NCI-H2081 (cell line): ENCODE measurements at places on chromosomes 12 and 14.

- no peak for DNase-seq
Observed at GRCh38 chr12:48194799-48195201, 8.3 kb downstream of the OR10AD1 start.

DNA sequence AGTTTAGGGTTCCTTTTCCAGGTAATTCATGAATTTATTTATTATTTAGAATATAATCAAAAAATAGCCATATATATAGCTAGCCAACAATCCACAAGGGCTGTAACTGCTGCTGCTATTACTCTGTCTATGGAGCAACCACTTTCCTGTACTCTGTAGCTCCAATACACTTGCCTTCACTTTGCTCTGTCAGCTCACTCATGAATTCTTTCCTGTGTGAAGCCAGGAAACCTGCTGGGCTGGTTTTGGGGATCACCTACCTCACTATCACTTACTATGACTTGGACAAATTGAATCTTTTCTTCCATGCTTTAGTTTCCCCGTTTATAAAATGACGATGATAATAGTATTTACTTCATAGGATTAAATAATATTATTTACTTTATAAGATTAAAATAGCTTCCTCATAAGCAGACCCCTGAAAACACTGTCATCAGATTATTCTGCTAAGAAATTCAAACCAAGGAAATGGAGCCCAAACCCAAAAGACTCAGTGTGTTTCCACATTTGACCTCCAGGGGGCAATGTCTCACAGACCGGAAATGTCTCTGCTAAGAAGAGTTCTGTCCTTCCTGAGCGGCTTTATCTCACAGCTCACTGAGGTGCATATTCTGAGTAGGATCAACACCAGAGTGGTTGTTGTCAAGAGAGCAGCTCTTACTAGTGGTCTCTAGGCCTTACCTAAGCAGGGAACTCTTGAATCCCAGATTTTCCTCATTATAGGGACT is 457.1 kb downstream of the DAD1 start:
- DNase-seq = peak; percentile 1

DNA sequence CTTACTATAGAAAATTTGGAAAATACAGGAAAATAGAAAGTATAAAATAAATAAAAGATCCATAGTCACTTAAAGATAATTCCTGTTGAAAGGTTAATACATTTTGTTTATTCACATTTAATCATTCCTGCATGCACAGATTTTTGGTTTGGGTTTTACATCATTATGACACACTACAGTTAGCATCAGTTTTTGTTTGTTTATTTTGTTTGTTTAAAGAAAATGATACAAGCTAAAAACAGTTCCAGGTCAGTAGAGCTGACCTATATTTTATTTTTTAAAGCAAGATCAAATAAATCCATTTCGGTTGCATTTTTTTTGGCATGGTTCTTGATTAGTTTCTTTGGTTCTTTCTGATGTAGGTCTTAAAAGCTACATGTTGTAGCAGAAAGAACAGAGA is 68.8 kb upstream of the CCDC91 start:
- no peak for DNase-seq

DNA sequence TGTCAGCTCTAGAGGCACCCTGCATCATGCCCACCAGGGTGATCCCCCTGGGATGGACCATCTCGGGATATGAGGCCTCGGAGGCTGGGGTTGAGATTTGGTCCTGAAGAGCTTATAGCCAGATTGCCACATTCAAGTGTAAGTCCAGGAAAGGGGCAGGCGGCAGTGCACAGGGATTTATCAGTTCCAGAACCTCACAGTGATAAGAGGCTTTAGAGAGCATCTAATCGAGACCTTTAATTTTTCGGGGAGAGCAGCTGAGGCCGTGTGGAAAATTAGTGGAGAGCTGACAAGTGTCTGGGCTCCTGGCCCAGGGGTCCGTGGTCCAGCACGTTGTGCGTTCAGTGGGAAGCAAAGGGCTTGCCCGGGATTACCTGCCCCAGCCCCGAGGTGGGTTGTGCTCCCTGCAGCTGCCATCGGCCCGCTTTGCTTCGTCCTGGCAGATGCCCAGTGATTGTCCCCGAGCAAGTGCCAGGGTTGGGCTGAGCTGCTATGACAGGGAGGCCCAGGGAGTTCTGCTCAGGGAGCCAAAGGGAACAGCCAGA is 52.1 kb downstream of the C14orf132 start:
- no peak for DNase-seq

DNA sequence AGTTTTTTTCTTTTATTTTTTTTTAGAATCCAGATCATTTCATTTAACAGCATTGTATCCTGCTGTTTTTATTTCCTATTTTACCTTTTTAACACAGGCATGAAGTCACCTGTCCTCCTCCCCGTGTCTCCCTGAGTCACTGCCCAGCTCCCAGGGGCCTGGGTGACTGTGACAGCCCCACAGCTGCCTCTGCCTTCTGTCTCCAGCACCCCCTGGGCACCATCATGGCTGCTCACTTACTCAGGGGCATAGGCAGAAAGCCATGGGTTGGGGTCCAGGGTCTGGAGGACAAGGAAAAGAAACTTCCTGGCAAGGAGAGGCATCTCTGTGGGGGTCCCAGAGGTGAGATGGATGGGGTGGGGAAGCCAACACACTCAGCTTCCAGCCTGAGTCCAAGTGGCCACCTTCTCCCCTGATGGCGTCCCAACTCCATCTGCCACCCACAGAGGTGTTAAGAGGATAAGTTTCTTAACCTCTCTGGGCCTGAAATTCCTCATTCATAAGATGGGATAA is 25.3 kb downstream of the TMEM63C start:
- DNase-seq = peak; percentile 11

DNA sequence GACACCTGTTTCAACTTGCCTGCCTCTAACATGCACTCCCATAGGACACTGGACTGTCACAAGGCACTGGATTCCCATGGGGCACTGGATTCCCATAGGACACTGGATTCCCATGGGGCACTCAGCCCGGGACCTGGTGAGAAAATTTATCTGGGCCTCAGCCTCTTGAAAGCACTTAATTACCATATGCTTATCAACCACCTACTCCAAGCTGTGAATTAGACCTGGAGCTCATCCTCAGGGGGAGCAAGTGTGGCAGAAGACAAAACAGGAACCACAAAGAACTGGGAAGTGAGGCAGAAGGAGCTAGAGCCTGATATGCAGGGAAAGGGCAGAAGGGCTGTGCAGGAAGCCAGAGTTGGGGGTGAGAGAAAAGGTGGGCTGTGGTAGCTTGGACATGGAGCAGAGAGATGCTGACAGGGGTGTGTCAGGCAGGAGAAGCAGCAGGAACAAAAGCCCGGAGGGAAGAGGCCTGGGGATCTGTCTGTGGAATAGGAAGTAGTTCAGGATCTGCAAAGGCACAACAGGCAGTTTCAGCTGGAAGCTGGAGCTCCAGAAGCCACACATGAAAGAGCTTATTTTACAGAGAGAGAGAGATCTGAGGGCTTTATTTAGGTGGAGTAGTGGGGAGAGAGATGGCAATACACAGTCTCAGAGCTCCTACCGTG is 3.1 kb downstream of the KRT82 start:
- no peak for DNase-seq

- DNase-seq = no peak
Observed at GRCh38 chr14:31717294-31718085, 156.3 kb downstream of the NUBPL start.

DNA sequence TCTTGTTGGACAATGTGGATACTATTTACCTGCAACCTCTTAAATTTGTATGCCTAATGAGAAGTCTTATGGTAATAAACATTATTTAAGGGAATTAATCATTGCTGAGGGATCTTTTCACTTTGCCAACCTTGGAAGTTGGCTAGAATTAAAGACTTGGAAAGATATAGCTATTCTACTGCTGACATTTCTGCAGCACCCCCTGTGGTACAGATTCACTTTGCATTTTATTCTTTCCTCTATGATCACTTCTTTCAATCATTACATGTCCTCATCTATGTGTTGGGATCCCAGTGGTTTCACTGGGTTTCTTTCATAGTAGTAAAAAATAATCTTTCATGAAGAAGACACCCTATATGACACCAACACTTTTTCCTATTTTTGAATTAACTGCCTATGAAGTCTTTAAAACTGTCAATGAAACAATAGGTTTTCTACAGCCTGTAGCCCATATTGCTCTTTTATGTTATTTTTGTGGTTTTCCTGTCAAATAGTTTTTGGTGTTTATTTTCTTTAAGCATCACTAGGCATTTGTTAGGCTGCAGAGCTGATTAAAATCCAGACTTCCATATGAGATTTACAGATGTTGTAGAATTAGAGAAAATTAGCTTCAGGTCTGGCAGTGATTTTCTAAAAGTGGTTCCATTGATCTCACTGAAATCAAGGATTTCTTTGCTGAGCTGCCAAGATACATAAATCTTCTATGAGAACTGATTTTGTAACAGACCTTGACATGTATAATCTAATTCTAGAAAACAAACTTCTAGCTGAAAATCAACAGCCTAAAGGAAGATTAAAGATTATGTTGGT is 256.1 kb downstream of the NAV3 start:
- DNase-seq = no peak

- DNase-seq = no peak
Observed at GRCh38 chr14:66477567-66477966, 8.6 kb upstream of the CCDC196 start.

GRCh38 chr14:76984787-76985375 is 43.6 kb downstream of the IRF2BPL start:
- DNase-seq = no peak
